GM19239 (cell line): ENCODE measurements at places on chromosomes 3 and 15.

DNA sequence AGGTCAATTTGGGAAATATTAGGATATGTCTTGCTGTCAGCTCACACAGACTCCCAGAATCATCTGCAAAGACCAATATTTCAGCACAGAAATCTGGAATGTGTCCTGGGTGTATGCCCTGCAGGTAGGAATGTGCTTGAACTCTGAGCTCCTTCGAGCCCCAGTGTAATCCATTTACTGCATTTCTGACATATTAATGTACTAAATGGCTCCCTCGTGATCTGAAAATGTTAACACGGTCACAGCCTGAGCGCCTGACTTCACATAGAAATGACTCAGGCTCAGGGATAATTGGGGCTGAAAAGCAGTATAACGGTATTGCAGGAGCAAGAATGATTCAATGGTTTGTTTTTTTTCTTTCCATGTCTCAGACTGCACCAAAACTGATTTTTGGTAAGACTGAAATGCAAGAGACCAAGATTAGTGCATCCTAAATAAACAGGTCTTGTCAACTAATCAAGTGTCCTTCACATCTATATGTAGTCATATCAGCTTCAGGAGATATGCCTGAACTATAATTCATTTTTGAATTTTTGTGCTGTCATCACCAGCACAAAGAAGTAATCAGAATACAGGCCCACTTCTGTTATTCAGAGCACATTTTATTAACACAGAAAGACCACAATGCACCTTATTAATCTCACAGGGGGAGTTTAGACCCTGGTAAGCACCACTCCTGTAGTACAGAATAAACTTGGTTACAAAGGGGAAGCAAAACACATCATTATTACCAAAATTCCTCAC lies 49.8 kb downstream of the DCLK3 start:
- DNase-seq = no peak

GRCh38 chr3:49966233-49966942 lies 26.4 kb downstream of the RBM6 start:
- DNase-seq = no peak

DNA sequence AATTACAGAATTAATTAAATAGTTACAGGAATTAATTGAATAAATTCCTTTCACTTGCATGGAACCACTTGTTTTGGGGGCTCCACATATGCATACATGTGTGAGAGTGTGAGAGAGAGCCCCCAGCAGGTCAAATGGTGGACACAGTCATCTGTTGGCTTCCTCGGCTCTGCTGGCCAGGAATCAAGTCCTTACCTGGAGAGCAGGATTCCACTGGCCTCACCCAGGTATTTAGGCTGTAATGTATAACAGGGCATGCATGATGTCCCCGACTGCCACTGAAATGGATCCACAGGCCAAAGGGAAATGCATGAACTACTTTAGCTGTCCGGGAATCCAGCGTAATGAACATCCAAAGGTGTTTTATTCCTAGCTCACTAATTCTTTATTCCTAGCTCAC lies 139.7 kb upstream of the SMAD3 start:
- no peak for DNase-seq

- no peak for DNase-seq
These were observed 115.7 kb upstream of the P2RY1 start for GRCh38 chr3:152719264-152719663.

DNA sequence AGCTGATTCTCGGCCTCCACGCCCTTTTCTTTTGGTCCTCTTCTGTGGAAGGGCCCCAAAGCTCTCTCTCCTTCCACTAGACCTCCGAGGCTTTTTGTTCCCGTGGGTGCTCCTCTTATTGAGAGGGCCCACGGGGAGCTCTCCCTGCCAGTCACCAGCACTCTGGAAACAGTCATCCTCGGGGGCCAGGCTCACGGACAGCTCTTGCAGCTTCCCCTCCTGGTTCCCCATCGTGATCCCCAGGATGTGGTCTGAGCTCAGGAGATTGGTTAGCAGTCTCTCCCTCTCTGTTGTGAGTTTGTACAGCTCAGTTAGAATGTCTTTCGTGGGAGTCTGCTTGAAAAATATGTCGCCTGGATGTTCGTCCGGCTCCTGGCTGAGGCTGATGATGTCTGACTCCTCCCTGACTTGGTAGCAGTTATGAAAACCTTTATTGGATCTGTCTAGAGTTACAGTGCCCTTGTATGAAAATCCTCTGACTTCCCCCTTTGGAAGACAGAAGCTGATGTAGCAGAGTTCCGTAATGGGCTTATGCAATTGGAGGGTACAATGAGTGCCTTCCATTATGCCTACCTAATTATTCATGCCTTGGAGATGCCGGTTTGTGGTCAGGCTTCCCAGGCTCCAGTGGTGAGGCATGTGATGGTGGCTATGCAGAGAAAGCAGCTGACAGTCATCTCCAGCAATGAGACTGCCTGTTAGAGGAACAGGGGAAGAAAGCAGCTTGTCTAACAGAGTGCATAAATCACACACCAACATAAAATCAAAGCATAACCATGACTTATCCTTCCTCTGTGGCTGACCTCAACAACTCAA lies 40.0 kb downstream of the FMN1 start:
- no peak for DNase-seq

DNA sequence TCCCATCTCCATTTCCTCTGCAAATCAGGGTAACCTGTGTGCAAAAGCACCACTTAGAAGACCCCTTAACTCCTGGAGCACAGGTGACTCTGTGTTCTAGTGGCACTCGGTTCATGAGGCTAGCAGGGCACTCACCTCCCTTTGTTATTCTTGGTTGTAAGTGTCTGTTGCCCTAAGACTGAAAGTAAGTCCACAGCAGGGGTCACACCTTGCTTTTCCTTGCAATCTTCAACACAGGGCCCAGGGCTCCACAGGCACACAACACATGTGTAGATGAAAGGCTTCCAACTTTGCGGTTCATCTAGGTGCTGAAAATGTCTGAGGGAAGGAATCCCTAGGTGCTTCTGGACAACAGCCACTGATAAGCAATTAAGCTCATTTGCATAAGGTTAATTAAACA lies 2.9 kb downstream of the RNU6-1 start:
- DNase-seq = no peak

DNA sequence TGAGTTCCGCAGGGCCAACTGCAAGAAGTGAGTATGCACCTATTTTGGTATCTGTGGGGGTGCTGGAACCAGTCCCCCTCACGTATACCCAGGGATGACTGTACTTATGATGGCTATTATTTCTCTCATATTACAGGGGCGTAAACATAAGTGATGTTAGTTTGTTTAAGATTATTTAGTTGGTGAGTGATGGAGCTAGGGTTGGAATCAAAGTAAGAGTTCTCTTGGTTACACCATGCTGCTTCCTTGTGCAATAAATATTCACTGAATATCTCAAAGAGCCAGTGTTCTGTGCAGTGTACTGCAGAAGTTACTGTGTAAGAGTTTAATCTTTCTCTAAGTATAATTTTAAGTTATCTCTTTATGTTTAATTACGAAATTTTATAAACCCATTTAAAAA lies 12.8 kb upstream of the UTS2B start:
- DNase-seq = no peak

- DNase-seq = peak; percentile 31
These were observed 40.8 kb downstream of the FOXP1 start for GRCh38 chr3:71542521-71543370.

GRCh38 chr15:31458596-31459399 lies 132.2 kb downstream of the KLF13 start:
- DNase-seq = no peak

GRCh38 chr3:123576122-123576521 lies 8.7 kb downstream of the HACD2 start:
- DNase-seq = no peak

DNA sequence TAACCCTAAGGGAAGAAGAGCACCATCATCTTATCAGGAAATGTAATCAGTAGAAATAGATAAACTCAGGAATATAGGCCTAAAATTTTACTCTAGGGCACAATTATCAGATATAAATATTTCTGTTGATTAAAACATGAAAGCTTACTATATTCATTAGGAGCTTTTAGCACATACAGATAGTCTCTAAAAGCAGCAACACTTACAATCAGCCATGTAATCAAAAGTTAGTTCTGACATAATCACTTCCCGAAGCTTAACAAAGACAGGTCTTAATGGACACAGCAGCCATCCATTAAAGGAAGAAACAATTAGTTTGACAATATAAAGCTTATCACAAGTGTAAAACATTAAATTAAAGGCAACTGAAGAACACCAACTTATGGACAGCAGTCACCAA lies 30.6 kb downstream of the DCLK3 start:
- no peak for DNase-seq

GRCh38 chr15:80264031-80264430 lies 12.0 kb upstream of the CTXND1 start:
- no peak for DNase-seq

GRCh38 chr3:195807681-195808121 lies 4.0 kb downstream of the MUC4 start:
- no peak for DNase-seq
